ENCODE measurements at places on chromosomes 1 and 21.

DNA sequence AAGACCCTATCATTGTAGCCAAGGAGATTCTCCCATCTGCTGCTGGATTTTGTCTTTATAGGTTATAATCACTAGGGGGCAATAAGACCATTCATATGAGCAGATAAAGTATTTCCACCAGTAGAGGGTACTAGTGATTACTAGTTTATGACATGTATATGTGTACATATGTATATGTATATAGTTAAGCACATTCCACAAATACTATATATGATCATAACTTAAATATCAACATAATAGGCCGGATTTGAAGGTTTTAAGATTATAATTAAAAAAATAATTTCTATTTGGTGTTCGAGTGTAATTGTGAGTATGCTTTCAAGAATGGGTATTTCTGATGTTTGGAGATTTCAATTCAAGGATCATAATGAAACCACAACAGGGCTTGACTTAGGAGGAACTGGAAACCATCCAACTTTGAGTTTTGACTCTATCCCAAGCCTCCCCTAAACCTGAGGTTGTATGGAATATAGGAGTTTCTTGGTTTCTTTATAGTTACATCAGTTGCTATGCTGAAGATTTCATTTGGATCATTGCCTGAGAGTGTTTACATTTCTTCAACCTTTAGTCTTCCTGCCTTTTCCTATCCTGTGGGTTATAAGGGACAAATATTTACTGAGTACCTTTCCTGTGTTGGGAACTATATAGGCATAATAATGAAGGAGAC is 16.9 kb downstream of the TCEANC2 start:
- DNase-seq: no peak

GRCh38 chr1:65165269-65165993 is 17.4 kb downstream of the AK4 start:
- no peak for DNase-seq

- DNase-seq: no peak
Measured at GRCh38 chr1:234324821-234325220, 48.4 kb upstream of the COA6 start.

- no peak for DNase-seq
Measured at GRCh38 chr1:219128957-219129356, 44.7 kb upstream of the LYPLAL1 start.

DNA sequence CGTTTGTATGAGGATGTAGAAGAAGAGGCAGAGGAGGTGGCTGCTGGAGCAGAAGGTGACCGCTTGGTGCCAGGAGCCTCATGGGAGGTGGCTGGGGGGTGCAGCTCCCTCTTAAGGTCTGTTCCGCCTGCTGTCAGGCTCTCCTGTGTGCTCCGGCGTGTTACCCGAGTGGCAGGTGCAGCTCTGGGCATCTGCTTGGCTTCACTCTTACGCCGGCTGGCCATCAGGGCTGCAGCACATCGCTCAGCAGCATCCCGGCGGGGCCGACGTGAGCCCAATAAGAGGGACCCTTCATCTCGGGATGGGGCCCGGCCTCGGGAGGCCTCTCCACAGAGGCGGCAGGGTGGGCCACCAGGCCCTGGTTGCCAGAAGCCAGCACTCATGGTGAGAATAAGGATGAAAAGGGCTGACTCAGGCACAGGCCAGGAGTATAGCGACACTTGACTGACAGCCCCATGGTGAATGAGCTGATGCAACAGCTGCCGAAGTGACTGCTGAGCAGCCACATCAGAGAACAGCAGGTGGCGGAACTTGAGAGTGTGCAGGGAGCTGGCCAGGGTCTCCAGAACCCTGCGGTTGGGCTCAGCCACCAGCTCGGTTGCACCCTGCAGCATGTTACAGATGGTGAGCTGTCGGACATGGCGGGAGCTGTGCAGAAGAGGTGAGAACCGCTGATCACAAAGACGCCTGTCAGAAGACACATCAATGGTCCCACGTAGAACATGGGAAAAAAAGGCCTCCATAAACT is 17.5 kb downstream of the LRRC41 start:
- DNase-seq: no peak
